ENCODE measurements at places on chromosomes 4 and X.

GRCh38 chr4:4418676-4419390, 31.9 kb downstream of the NSG1 start:
- DNase-seq, result no peak

- no peak for DNase-seq
Measured at GRCh38 chrX:28398342-28398741, 188.9 kb upstream of the IL1RAPL1 start.

GRCh38 chrX:130224810-130225209, 43.9 kb downstream of the ZNF280C start:
- DNase-seq, result peak; percentile 38

GRCh38 chr4:152223600-152223999, 312.3 kb downstream of the FBXW7 start:
- no peak for DNase-seq

- no peak for DNase-seq
Measured at GRCh38 chrX:115892056-115892708, 278.4 kb upstream of the AGTR2 start.

- DNase-seq, result no peak
Measured at GRCh38 chr4:104093247-104093646, 373.5 kb upstream of the TACR3 start.
